ENCODE measurements at places on chromosomes 12 and 14. TPM values are rescaled to one million over a fixed set of nuclear protein-coding genes. Genes with fewer than 3 reads are reported as not detected.

DNA sequence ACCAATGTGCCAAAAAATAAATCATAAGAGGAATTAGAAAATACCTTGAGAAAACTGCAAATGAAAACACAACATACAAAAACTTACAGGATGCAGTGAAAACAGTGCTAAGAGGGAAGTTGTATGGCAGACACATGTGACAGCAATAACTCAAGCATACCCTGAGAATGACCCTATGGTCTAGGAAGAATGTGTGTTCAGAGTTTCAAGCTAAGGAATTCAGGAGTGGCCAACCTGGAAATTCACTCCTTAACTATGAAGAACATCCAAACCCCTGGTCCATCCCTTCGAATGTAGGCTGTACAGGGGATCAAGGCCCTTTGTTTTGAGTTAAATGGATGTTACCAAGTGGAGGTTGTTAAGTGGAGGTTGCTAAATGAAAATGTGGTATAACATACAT lies 16.7 kb upstream of the TTC9 start:
- DNase-seq, result no peak

Gene AQP2
- polyA plus RNA-seq, result not detected

DNA sequence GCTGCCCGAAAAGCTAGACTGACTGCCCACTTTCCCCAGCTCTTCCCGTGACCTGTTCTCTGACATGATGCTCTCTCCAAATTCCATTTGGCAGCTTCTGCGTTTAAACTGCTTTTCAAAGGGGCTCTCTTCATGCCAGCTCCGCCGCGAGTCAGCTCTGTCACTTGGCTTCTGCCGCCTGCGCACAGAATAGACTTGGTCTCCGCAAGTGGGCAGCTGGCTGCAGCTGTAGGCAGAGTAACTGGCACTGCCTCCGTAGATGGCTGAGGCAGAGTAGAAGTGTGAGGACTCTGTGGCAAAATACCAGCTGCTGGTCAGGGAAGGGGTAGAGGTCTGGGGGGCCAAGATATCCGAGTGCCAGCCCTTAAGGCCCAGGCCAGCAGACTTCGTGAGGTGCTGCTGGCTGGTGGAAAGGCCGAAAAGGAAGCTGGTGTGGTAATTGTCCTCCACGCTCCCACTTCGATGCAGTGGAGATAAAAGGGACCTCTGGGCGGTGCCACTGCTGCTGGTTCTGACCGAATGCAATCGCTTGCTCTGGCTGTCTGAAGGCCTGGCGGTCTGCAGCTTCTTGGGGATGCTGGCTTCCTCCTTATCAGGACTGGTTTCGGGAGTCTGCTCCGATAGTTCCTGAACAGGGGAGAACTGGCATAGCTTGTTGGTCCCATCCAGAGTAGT lies 85.7 kb downstream of the DUSP16 start:
- DNase-seq, result no peak

DNA sequence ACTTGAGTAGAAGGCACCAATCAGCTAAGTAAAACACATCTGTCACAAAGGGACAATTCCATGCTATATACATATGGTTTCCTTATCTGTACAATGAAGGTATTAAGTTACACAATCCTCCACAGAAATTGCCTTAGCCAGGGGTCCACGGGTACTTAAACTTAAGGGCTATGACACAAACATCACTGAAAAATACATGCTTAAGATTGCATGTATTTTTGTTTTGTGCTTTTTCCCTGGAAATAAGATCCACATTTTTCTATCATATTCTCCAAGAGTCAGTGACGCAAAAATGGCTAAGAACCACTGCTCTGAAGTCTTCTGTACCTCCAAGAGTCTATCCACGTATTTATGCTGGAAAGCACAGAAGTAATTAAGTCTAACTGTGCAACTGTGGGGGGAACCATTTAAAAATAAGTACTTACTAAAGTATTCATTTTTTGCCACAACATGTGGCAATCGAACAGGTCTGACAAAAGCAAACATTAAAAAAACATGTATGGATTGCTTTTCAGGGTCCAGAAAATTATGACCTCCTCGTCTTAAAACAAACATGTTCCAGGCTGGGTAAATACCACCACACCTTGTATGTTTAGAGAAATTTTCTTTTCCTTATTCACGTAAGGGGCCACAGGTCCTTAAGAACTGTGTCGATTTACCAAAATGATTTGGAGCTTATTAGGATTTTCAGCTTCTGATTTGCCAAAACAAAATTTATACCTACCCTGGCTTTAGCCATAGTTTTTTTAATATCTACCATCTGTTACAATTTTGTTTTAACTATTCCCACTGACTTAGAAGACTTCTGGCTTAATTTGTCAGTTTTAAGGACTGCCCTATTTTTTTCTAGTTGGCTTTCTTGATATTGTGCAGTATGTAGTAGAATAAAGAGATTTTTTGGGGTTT lies 2.8 kb downstream of the SLC38A2 start:
- DNase-seq, result peak; percentile 17
